ENCODE measurements at places on chromosomes 5 and 9.

GRCh38 chr9:109912082-109912582 is 132.1 kb downstream of the PALM2AKAP2 start:
- DNase-seq: no peak

- DNase-seq: no peak
Measured at GRCh38 chr5:78843436-78843835, 141.7 kb downstream of the ARSB start.

DNA sequence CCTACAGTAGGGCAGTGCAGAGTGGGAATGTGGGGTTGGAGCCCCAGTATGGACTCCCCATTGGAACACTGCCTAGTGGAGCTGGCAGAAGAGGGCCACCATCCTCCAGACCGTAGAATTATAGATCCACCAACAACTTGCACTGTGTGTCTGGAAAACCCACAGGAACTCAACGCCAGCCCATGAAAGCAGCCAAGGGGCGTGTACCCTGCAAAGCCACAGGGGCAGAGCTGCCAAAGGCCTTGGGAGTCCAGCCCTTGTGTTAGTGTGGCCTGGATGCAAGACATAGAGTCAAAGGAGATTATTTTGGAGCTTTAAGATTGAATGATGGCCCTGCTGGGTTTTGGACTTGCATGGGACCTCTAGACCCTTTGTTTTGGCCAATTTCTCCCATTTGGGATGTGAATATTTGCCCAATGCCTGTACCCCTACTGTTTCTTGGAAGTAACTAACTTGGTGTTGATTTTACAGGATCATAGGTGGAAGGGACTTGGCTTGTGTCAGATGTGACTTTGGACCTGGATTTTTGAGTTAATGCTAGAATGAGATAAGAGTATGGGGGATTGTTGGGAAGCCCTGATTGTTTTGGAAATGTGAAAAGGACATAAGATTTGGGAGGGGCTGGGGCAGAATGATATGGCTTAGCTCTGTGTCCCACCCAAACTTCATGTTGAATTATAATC is 266.8 kb downstream of the SEMA5A start:
- DNase-seq: no peak

DNA sequence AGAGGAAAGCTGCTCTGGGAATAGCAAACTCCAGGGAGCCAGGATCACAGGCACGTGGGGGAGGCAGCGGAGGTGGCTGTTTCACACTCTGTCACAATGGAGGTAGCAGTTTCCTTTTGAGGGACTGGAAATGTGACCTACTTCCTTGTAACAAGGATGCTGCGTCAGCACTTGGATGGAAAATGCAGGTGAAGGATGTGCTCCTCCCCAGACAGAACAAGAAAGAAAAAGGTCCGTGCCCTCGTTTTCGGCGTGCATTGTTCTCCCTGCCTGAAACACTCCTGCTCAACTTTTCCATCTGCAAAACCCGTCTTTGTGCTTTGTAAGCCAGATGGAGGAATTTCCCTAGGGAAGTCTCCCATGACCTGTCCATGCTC is 55.1 kb upstream of the SH3PXD2B start:
- DNase-seq: no peak

- no peak for DNase-seq
Measured at GRCh38 chr5:56466136-56466816, 233.1 kb upstream of the ANKRD55 start.

DNA sequence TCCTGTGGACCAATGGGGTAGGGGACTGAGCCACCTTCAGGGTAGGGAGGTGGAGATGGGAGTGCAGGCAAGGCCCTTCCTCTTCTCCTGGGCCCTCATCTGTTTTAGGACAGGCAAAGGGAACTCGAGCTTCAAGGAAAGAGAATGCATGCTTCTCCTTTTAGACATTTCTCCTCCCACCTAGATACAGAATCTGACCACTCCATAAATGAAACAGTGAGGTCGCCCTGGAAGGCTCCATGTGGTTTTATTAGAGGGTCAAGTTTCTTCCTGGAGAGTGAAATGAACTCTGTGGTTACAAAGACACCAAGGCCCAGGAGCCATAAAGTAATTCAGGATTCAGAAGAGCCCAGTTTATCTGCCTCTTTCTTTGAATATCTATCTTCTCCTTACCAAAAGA is 14.9 kb downstream of the LHFPL2 start:
- no peak for DNase-seq

- DNase-seq: no peak
Measured at GRCh38 chr5:3010953-3011763, 259.7 kb upstream of the IRX2 start.

DNA sequence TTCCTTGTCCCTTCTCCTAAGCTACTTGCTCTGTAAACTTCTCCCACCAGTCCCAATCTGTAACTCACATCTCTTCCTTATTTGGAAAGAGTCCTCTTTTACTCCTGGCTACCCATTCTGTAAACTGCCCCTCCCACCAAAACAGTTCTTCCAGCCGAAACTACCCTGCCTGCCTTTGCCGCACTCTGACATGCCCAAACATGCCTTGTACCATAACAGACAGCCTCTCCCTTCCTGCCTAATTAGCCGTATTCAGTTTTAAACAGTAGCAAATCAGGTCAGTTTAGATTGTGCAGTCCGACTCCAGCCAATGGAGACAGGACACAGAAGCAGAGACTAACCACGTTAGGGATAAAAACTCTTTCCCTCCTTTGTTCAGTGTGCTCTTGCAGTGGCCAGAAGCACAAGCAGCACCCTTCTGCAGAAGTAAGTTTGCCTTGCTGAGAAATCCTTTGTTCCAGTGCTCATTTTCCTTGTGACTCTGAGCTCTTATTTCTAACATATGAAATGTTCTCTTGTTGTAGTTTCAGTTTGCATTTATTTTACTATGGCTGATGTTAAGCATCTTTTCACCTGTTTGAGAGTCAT is 5.4 kb upstream of the GLT6D1 start:
- no peak for DNase-seq

DNA sequence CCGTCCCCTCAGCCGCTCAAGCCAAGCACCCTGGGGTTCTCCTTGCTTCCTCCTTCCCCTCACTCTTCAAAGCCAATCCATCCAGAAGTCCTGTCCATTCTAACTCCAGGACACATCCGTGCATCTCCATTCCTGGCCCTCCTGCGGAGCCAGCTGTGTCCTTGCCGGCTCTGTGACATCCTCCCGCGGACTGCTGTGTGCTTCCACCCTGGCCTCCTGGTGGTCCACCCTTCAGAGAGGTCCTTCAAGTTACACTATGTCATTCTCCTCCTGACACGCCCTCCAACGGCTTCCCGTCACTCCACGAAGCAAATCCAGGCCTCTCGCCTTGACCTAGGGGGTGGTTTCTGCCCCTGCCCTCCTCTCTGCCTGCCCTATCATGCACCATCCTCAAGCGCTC is 13.0 kb upstream of the SCGB3A1 start:
- no peak for DNase-seq

GRCh38 chr9:95809686-95810085 is 65.8 kb upstream of the ERCC6L2 start:
- no peak for DNase-seq

DNA sequence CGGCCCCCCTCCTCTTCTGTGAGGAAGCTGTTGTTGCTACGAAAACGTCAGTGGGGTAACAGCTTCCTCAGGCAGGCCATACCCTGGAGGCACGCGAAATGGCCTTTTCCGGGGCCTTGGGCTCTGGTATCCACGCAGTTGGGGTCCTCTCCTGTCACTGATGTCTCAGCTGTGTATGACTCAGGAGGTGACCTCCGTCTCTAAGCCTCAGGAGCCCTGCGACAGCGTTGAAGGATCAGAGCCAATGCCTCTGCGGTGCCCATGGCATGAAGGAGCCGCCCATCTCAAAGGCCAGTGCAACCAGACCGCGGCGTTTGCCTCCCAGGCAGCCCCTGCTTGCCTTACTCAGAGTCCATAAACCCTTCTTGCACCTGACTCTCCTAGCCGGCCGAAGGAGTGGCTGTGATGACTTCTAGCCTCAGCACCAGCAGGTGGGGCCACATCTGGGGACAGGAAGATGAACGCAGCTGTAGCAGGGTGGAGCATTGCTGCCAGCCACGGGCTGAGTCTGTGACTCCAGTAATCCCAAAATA is 1.0 kb upstream of the MXD3 start:
- DNase-seq: no peak

DNA sequence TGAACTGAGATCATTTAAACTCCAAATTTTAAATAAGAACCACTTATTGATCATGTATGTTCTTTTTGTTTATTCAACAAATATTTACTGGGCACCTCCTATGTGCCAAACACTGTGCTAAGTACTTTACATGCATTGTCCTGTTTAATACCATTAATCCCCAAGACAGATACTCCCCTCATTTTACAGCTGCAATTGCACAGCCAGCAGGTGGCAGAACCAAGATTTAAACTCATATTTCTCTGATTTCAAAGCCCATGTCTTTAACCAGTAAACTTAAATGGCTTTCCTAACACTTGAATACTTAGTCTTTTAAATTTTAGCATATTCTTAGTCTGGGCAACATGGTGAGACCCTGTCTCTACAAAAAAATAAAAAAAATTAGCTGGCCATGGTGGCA is 43.4 kb upstream of the KIAA1958 start:
- DNase-seq: no peak

- DNase-seq: peak; percentile 2
Measured at GRCh38 chr5:147822686-147823491, 8.6 kb downstream of the SPINK1 start.

DNA sequence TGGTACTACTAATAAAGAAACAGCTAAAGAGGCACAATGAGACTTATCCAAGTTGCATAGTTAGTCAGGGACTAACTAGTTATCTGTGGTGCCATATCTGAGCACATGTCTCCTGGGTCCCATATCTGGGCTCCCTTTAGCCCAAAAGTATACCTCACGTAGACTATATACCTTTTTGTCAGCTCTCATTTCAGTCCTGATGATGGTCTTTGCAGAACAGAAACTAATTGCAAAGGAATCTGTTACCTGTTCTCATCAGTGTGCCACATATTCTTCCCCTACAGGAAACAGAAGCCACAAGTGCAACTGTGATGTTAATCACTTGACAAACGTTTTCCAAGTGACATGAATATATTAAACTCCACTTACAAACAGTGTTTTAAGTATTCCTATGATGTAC is 395.2 kb downstream of the KIAA0825 start:
- no peak for DNase-seq

- no peak for DNase-seq
Measured at GRCh38 chr5:63564789-63565188, 397.5 kb downstream of the HTR1A start.

GRCh38 chr9:4339836-4340560 is 40.1 kb upstream of the GLIS3 start:
- no peak for DNase-seq

GRCh38 chr5:40823459-40823858 is 11.6 kb downstream of the RPL37 start:
- DNase-seq: no peak

DNA sequence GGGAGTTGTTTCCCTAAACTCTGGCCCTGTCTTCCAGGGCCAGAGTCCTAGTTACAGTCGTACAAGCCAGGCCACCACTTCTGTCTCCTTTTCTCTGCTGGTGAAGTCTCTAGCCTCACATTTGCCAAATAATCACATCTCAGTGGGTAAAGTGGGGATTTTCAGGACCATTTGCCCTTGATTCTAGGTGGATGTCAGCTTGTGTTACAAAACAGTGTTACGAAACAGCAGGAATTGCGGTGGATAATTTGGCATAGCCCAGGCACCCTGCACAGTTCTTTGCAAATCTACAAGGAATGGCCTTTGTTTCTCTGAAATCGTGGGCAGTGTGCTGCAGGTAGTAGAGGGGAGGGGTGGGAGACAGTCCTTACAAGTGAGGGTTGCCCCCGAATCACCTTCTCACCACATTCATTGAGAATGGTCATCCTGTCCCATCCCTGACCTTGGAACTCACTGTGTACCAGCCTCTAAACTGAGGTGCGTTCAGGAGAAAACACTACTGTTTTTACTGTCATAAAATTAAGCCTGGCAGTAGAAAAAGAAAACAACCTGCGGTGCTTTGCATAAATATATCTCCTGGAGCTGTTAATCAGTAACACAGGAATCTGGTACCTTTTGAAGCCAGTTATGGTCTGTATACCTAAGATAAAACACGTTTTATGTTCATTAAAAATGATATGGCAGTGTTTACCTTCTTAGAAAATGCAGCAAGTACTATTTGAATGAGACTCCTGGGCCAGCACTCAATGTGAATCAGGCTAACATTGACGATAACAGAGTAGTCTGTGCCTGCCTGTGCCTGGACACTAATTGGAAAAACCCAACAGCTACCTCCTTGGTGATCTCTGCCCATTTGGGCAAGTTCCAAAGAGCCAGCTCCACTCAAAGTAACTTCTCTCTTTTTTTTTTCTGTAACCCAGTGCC is 44.3 kb downstream of the CYSTM1 start:
- DNase-seq: no peak

DNA sequence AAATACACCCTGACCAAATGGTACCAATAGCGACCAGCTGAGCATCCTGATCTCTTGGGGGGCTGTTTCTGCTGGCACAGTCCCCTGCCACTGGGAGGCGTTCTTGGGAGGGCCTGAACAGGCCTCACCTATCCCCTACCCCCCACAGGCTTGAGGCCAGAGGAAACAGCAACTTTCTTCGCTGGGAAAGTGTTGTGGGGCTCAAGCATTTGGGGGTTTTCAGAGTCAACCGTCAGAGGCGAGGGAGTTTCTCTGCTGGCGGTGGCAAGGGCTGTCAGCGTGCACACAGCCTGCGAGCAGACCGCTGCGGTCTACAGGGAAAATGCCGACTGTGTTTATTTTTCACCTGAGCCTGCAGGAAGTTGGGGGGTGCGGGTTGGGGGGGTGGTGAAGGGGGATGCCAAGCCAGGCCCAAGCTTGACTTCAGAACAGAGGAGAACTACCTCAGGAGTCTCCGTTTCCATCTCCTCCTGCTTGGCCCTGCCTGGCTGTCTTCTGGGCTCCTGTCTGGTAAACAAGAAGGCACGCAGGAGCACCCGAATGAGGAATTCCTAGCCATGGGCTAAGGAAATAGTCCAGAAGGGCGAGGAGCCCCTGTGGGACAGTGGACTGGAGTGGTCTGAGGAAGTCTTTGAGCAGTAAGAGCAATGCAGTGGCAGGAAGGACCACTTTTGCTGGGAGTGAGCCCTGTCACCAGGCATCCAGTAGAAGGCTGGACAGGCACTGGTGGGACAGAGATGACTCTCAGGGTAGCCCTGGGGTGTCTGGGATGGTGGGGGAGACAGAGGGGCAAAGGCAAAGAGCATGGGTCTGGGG is 18.1 kb downstream of the TCF7 start:
- peak; percentile 64 for DNase-seq

- no peak for DNase-seq
Measured at GRCh38 chr5:121962958-121963357, 1.2 kb downstream of the SRFBP1 start.

GRCh38 chr5:177370488-177371119 is 12.9 kb downstream of the RGS14 start:
- no peak for DNase-seq
